ENCODE measurements at places on chromosomes 6 and 20.

GRCh38 chr6:119476554-119476953 is 127.0 kb upstream of the MAN1A1 start:
- DNase-seq = no peak

DNA sequence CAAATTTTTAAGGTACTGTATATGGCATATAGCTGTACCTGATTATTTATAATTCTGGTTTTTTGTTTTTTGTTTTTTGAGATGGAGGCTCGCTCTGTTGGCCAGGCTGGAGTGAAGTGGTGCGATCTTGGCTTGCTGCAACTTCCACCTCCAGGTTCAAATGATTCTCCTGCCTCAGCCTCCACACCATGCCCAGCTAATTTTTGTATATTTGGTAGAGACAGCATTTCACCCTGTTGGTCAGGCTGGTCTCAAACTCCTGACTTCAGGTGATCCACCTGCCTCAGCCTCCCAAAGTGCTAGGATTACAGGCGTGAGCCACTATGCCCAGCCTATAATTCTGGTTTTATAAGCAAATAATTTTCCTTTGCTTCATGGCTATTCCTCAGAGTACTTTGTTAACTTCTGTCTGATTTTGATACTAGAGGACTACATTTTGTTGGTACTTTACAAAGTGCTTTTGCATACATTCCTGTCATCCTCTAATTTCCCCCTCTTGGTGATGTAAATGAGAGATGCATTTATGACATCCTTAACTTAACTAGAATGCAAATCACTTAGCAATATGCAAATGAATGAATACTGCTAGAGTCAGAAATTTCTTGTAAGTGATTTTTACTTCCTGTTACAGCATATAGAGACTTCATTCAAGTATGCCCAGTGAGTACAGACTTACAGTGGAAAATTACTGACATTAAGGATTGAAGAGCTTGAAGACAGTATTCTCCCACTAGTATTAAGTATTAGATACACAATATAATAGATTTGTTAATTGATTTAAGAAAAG is 35.7 kb upstream of the ARID1B start:
- no peak for DNase-seq

DNA sequence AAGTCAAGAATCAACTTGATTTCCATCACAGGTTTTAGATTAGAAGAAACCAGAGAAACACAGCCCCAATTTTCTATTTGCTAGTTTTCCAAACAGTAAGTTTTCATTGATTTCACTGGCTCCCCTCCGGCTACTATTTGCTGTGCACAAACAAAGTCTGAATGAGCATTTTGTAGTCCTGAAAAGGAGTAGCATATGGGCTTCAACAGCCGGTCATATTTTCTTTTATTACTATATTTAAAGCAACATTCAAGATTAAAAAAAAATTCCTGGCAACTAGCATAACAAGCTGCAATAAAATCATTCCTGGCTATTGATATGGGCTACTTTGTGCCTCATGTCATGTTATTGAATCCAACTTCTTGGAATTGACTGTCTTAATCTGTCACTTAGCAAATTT is 48.3 kb downstream of the CARMIL1 start:
- DNase-seq = no peak

DNA sequence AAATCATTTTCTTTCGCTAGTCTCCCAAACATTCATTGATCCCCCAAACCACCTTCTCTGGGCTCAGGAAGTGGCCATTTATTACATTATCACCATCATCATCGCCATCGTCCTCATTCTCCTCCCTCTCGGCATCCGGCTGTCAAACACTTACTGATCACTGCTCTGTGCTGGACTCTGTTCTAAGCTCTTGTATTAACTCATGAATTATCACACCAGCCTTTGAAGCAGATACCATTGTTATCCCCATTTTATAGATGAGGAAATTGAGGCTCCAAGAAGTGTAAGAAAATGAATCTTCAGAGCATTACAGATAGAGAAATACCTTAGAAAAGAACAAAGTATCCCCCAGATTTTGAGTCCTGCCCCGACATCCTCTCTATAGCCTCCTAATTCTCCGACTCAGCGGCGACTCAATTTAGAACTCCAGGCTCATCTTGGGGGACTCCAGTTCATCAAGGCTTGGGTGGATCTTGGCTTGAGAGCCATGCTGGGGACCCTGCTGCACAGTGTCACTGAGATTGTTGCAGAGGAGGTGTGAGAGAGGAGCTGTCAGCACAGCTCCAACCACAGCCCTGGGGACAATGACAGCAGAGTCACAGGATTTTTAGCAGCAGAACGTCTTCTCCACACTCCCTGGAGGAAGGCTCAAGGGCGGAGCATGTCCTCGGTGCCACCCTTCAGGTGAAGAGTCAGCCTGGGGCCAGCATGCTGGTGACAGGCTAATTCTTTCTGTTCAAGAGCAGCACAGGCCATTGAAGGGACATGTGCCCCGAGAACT is 6.6 kb upstream of the EEF1E1 start:
- DNase-seq = no peak

DNA sequence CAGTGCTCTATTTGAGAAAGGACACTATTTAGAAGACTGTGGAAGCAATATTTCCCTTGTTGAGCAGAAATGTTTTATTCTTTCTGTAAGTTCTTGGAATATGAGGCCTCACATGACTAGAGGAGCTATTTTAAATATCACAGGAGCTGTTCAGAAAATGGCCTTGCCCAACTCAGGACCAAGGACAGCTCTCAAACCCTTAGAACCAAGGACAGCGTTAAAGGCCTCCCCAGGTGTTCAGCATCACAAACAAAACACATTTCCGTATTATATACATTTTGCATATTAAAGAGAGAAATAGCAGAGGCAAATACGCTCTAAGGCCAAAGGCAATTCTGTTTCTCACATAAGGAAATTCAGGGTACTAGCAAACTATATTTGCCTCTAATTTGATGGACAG is 631.4 kb downstream of the CDH26 start:
- peak; percentile 48 for DNase-seq

DNA sequence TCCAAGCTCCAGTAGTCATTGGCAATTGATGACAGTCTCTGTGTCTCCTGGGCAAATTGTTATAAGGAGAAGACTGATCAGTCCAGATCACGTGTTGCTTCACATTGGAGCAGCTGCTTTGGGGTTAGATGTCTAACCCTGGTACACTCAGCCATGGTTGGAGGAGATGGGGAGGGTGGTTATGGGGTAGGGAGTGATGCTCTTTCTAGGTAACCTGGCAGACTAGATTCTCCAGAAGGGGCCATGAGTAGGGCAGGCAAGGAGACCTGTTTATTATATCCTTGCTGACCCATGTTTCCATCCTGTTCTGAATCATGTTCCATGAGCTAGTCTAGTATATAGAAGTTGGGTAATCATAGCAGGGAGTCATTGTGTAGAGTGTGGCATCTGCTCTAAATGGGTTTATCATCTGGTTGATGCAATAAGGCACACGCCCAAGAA is 50.8 kb upstream of the BACH2 start:
- no peak for DNase-seq

DNA sequence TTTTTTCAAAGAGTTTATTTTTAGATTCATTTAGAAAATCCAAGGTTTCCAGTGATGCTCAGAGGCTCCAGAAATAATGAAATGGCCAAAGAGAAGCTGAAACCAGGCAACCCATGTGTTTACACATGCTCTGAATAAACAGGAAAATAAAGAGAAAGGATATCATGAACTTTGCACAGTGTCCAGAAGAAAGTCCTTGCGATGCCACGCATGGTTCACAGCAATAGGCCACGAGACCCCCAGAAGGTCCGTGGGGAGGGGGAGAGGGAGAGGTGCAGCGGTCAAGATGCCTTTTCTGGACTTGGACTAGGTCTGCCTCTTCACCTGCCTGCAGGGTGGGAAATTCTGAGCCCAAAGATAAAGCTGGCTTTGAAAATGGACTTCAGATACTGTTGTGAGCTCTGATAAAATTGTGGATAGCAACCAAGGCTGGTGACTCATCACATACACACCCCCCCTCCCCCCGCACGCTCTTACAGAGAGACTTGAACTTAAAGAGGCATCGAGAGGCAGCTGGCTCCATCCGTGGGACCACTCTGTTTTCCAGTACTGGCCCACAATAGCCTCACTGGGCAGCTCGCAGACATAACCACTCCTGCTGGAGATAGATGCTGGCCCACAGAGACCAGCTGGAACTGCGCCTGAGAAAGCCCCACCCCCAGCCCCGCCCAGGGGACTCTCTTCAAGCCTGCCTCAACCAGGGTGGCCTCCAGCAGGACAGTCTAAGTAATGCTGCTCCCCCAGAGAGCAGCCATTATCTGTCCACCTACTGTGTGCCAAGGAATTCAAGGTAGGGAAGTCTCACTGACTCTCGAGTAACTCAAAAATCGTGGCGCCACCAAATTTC is 21.2 kb upstream of the NFATC2 start:
- peak; percentile 91 for DNase-seq

DNA sequence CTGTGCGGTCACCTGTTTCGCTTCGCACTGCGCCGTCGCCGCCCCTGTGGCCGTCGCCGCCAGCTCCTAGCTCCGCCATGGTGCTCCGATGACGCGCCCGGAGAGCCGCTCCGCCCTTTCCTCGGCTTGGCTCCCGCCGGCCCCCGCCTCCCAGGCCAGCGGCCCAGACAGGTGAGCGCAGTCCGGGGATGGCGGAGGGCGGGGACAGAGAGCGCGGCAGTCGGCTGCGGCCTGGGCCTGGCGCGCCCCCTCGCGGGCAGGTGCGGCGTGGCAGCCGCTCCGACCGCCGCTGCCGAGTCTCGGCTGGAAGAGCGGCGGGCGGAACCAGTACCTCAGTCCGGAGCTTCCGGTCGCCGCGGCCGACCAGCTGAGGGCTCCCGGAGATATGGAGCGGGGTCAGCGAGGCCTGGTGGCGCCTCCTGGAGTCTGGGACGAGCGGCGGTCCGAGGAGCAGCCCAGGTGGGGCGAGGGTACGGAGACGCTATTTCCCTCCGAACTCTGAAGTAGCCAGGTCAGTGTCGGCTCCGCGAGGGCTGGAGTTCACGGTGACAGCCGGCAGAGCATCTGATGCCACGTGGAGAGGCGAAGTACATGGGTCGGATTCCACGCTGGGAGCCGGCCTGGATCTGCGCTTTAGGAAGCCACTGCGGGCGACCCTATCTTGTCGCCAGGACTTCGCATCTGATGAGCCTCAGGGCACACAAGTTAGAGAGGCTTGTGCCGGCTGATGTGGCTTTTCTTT is at the start of gene MAP7:
Gene MAP7 (minus strand): TSS at position 93 of the 742 bp plus-strand sequence. CDS start 14 bp downstream, at position 79.
- peak; percentile 73 for DNase-seq

- DNase-seq = no peak
Measured at GRCh38 chr6:51910851-51911250, 176.6 kb downstream of the PKHD1 start.

GRCh38 chr6:170176136-170176897 is 114.6 kb downstream of the DLL1 start:
- no peak for DNase-seq

- DNase-seq = peak; percentile 61
Measured at GRCh38 chr6:43927532-43928210, 157.7 kb downstream of the VEGFA start.

DNA sequence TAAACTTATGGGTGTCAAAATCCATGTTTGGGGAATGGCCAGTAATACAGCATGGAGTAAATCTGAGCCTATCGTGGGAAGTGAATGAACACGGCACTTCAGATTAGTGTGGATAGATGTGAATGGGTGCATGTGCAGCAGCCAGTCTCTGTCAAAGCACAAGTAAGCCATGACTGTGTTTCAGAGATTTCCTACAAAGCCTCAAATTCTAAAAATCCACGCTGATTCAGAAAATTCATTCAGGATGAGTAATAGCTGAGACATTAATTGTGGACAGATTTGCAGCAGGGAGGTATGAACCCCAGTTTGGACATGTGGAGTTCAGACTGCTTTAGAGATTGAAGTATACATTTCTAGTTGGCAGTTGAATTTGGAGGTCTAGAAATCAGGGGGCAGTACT is 115.1 kb downstream of the QKI start:
- no peak for DNase-seq

DNA sequence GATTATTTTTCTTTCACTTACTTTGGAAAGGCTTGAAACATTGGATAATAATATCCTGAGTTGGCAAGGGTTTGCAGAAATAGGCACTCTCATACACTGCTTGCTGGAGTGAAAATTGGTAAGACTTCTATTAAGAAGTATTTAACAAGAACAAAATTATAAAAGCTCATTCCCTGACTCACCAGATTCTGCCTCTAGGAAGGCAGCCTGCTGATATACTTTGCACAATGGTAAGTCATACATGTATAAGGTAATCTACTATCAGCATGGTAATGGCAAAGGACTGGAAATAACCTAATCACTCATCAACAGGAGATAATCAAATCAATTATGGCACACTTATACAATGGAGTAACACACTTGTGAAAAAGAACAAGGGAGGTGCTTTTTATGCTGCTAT is 85.8 kb downstream of the PLCG1 start:
- DNase-seq = no peak

DNA sequence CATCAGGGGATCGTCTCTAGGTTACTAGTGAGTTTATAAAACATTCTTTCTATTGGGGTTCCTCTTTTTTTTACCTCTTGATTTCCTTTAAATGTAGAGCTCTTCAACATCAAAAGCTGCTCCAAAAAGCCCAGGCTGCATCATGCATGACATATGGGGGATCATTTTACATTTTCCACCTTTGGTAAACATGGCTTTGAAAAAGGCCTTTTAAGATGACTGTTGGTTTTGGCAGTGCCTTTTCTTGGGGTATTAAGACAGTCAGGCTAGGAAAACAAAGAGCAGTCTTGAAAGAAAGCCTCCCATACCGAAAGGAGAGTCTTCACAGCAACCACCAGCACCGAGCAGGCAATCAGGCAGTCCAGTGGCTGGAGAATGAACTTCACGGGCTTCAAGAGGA is 73.2 kb downstream of the NPEPL1 start:
- no peak for DNase-seq

DNA sequence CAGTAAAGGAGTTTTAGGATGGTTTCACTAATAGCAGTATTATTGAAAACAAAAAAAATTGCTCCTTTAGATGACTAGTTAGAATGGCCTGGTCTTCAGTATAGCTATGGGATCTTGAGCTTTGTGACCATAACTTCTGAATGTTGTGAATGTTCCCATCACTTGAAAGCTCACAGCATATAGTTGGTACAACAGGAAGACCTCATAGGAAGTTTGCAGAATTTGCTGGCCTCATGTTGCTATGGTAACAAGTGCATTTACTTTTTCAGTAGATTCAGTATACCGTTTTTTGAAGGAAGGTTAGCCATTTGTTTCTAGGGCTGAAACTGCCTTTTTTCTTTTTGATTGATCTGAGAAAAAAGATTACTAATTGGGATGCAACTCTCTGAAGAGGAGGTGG is 8.3 kb downstream of the PHF3 start:
- DNase-seq = peak; percentile 59

DNA sequence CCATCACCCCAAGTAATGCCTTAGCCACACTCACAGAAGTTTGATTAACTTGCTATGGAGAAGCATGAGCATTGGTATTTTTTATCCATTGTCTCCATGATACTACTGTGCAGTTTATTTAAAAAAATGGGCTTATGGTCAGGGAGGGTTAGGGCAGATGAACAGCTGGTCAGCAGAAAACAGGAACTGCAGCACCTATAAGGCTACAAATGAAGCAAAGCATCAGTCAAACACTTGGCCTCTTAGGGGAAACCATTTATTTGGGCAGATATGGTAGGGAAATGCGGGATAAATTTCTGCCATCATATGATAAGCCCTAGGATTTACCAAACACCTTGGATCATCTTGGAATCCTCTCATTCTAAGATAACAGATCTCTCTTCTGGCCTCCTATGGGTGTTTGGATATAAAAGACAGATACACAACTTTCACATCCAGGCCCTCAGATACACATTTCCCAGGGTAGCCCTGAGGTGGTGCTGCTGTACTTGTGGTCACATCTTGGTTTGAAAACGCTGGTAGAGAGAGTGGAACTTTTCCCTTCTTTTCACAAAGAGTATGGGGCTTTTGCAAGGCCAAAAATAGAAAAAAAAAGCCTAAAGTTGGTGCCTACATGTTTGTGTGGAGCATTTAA is 42.8 kb upstream of the AHI1 start:
- peak; percentile 28 for DNase-seq

Data from hematopoietic multipotent progenitor cell treated with erythropoietin and hydrocortisone succinate and interleukin-3 and kit ligand, for 4 days (in vitro differentiated cells).